ENCODE measurements at places on chromosomes 1 and 21.

- DNase-seq: no peak
Measured at GRCh38 chr1:182608845-182609610, 4.8 kb upstream of the RGS16 start.

GRCh38 chr1:226001963-226002666 lies 3.0 kb upstream of the SDE2 start:
- peak; percentile 74 for DNase-seq

GRCh38 chr1:235486321-235486720 lies 17.9 kb downstream of the B3GALNT2 start:
- DNase-seq: no peak

DNA sequence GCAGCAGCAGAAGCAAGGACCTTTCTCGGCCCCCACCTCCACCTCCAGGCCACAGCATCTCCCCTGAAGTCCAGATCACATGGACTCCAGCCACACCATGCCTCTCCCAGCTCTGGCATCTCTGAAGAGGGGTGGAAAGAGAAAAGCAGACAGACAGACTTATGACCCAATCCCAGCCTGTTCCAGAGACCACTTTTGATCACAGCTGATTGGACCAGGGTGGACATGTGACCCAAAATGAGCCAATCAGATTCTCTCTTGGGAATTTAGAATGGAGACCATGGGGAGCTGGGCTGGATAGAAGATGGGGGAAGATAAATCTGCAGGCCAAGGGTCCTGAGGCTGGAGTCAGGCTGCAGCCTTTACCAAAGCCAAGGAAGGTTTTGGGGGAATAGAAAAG lies 16.4 kb downstream of the HTR1D start:
- no peak for DNase-seq

GRCh38 chr1:202584707-202585589 lies 125.3 kb downstream of the SYT2 start:
- DNase-seq: no peak

GRCh38 chr1:24190983-24191461 lies 3.9 kb upstream of the IFNLR1 start:
- no peak for DNase-seq

DNA sequence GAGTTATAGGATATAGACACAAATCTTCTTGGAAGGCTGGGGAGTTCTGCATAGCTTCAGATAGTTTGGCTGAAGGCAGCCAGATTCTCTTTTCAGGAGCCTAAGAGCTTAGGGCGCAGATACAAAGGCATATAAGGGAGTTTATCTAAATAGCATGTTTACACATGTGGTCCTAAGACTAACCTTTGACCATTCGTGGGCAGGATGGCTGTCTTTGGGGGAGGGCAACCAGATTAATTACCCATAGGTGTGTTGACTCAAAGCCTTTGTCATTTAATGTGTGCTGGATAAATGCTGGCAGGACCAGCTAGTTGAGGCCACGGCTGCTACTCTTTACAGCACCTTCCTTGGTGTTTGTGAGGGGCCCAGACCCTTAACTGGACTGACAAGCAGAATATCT lies 71.8 kb downstream of the IER5 start:
- DNase-seq: no peak

GRCh38 chr1:245991266-245991665 lies 515.8 kb downstream of the SMYD3 start:
- DNase-seq: no peak

DNA sequence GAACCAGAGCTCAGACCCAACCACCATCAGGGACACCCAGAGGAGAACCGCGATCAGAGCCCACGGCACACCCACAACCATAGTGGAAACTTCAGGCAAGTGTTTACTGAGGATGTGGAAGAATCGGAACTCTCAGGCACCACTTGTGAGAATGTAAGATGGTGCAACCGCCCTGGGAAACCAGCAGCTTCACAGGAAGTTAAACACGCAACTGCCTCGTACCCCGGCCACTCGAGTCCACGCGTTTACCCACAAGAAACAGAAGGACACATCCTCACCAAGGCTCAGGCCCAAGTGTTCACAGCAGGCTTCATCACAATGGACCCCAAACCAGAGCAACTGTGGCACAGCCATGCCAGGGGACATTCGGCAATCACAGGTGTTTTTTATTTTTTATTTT lies 51.4 kb upstream of the COL6A2 start:
- peak; percentile 48 for DNase-seq

GRCh38 chr1:181081395-181081794 lies 7.1 kb upstream of the IER5 start:
- DNase-seq: no peak

DNA sequence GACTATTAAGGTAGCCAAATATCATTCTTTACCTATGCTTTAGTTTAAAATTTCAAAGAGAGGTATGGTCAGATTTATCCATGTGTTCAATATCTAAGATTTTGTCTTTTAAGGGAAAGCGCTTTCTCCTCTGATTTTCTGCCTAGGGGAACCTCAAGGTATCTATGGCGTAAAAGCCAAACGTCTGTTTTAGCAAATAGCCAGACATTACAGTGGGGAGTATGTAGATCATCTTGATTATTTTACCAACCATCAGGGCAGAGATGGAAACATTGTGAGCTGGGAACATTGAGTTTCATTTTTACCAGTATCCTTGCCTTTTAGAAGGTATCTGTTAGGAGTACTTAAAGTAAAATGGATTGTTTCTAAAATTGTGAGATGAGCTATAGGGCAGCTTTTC lies 71.0 kb downstream of the LEPR start:
- DNase-seq: no peak

DNA sequence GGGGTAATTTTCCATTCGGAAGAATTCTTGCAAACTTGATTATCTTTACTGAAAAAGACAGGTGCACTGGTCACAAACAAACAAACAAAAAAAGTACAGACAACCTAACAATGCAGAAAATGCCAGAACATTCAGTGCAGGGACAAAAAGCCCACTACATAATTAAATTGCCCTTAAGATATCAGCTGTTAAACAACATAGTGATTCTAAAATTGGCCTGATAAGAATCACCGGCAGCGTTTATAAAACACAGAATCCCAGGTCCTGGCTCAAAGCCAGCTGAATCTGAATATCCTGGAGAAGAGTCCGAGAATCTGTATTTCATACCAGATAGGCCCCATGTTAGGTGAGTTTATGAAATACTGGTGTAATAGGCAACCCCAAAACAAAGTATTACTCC lies 6.1 kb downstream of the PLPP3 start:
- DNase-seq: no peak

DNA sequence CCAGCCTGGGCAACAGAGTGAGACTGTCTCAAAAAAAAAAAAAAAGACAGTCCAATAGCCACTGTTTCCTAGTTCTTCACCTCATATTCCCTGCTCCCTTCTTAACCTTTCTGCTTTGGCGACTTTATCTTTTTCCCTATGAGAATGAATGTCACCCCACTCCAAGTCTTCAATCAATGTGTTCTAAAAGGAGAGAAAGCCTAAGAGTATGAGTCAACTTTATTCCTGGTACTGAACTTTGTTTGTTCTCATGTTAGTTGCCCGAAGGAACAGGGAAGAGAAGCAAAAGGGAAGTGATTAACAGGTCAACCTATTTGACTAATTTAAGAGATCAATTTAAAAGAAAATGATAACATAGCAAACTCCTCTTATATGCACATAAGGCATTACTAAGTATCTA lies 39.9 kb upstream of the SLC16A1 start:
- DNase-seq: no peak

DNA sequence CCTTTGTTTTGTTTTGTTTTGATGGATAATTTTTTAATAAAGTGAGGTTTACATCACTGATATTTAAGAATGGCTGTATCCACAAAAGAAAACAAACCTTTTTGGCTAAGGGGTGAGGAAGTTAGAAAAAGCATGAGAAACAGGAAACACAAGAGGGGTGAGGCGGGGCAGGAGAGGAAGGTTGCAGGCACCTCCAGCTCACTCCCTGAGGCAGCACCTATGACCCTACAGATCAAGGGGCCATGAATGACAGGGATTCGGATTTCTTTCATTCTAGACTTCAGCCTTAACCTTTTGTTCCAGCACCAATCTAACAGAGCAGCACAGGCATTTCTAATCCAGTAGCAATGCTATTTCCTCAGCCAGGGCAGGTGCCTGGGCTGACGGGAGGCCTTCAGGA lies 4.4 kb downstream of the CLCA4 start:
- no peak for DNase-seq

DNA sequence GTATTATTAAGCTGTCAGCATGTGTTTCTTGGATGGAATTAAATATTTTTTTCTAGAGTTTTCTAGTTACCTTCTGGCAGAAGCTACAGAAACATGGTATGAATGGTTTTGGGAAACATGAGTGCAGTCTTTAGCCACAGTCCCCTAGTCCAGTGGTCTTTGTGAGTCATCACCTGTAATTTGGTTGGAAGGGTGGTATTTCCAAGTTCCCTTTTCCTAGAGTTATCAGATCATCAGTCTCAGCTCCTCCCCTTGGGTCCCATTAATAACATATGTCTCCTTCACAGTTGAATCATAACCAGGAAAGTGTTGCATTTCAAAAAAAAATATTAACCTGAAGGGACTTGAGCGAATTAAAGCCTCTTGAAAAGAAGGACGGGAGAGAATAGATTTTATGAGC lies 27.0 kb downstream of the ELAVL4 start:
- DNase-seq: no peak

GRCh38 chr21:36860736-36861594 lies 105.5 kb downstream of the HLCS start:
- DNase-seq: no peak

GRCh38 chr1:231936983-231937775 lies 310.6 kb downstream of the DISC1 start:
- no peak for DNase-seq

GRCh38 chr1:5428351-5428750 lies 563.9 kb downstream of the NPHP4 start:
- no peak for DNase-seq

DNA sequence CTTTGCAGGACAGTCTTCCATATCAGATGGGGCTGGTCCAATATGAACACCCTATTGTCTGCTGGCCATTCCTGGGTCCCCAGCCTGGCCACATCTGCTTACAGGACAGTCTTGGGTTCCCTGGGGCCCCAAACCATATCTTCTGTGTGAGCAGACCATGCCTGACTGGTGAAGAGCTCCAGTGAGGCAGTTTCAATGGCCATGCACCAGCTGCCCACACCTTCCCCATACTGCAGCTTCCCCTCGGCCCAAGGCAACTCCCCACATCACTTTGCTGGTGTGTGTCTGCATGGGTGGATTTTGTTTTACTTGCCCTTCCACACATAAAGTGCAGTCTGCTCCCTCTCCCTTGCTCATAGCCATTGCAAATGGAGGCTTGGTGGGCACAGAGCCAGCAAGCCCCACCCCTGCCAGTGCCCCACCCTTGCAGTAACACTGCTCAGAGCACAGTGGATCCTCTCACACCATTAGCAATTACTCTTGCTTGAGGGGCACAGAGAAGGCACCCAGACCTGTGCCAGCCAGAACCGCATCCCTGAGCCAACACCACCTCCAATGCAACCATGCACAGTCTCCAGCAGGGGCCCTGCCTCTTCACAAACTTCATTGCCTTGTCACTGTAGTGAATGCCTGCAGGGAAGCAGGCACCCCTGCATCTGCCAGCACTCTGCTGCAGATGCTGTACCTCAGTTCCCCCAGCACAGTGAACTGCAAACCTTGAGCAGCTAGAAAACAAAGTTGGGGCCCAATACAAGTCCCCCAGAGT lies 474.5 kb upstream of the BEND5 start:
- DNase-seq: no peak

DNA sequence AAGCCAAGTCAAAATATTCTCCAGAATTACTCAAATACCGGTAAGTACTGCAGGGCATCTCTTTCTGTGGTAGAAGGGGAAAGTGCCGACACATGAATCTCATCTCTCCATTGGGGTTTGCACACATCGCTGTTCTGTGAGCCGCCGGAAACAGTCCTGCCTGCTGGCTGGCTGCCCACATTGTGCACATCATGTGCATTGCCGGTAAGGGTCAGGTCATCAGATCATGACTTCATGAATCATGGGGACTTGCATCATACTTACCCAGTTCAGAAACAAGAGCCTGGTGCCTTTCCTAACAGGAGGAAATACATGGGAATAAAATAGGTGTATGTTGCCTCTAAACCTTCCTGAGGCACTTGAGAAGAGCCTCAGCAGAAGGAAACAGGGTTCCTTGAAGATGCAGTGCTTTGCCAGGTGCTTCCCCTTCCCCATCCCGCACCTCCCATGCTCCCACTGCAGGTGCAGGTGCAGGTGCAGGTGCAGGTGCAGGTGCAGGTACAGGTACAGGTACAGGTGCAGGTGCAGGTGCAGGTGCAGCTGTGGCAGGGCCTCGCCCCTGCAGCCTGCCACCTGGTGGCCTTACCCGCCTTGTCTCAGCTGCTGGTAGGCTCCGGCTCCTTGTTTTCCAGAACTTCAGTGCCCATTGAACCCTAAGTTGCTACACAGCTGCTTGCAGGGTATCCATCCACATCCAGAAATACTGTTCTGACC lies 26.5 kb downstream of the GPR137B start:
- DNase-seq: no peak

GRCh38 chr1:236489710-236490377 lies 33.9 kb upstream of the LGALS8 start:
- DNase-seq: no peak

DNA sequence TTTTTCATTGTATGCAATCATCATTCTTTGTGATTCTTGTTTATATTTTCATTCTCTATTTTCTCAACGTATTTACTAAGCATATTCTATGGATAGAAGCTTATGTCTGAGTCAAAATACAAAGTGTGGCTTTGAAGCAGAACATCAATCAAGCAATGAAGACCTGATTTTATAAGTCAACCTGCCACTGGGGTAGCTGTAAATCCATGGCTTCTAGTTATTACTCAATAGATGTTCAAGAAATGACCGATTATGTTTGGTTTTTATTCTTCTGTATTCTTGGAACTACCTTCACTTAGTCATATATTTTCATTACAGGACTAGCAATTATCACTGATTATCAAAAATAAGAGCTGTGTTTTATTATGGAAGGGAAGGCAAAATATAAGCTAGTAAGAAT lies 20.5 kb upstream of the PTGS2 start:
- DNase-seq: no peak

DNA sequence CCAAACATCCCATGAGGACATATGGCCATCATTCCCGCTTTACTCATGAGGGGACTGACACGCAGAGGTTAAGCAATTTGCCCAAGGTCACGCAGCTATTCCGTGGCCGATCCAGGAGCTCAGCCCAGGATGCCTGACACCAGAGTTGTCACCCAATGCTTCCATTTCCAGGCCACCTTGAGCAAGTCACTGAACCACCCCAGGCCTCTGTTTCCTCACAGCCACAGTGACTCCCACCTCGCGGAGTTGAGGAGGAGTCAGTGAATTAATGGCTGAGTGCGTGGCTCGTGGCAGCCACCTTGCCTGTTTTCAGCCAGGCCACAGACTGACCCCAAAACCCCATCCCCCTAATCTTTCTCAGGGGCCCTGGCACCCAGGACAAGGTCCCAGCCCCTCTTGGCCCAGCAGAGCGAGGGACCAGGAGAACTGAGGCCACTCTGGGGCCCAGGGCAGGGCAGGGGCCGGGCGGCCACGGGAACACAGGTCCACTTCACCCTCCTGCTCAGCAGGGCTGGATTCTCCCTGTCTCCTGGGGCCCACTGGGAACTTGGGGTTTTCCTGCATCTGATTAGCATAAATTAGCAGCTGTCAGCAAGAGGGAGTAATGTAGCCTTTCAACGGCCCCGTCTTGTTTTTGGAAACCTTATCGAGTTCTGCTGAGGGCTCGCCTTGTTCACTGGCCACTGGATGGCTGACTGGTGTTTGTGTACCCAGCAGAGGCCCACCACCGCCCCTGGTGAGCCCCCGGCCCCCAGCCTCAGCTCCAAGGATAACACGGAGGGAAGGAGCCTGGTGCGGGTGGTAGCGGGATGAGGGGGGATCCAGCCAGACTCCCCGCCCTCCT lies 19.7 kb upstream of the LAPTM5 start:
- no peak for DNase-seq
